ENCODE measurements at places on chromosomes 3 and 15.

DNA sequence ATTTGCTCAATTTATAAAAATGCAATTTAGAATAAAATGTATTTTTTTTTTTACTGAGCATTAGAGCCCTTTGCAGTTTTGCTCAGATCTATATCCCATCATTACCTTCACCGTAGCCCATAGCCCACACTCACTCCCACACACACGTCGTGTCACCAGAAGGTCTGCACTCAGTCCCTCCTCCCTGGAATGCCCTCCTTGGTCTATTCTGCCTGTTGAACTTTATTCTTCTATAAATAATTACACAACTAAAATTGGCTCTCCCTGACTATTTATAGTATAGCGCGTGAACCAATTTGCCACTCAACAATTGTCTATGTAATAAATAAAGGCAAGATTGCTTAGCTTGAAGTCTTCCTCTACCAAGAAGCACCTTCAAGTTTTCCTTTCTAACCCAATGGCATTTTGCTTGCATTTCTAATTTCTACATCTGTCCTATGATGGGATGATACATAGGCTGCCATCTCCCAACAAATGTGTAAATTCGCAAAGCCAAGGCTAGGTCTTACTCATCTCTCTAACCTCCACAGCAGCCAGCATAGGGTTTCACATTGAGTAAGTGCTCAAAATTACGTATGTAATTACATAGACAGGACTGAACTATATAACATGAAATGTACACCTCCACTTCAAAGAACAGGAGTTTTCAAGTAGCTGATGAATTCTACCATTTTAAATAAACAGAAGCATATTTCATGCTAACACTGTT lies 172.0 kb upstream of the HES1 start:
- no peak for DNase-seq

GRCh38 chr15:86491118-86491517 lies 411.4 kb downstream of the AGBL1 start:
- no peak for DNase-seq

DNA sequence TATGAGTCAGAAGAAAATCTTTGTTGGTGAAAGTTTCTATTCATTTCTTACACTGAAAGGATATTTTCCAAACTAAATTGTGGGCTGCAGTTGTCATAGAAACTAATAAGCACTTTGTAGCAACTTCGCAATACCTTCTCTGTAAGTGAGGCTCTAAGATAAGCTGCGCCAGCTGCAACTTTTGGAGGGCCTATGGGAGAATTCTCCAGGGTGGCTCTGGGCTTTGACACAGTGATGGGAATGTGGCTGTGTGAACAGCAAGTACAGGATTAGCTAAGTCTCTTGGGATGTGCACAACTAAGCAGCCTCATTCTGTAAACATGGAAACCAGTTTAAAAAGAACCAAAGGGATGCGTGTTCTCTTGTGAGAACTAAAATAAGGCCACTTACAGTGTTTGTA lies 124.6 kb upstream of the SGO1 start:
- no peak for DNase-seq

- DNase-seq, result no peak
Observed at GRCh38 chr15:69319384-69320375, 21.0 kb downstream of the PAQR5 start.

- peak; percentile 44 for DNase-seq
Observed at GRCh38 chr15:31843426-31844055, 186.8 kb upstream of the CHRNA7 start.

DNA sequence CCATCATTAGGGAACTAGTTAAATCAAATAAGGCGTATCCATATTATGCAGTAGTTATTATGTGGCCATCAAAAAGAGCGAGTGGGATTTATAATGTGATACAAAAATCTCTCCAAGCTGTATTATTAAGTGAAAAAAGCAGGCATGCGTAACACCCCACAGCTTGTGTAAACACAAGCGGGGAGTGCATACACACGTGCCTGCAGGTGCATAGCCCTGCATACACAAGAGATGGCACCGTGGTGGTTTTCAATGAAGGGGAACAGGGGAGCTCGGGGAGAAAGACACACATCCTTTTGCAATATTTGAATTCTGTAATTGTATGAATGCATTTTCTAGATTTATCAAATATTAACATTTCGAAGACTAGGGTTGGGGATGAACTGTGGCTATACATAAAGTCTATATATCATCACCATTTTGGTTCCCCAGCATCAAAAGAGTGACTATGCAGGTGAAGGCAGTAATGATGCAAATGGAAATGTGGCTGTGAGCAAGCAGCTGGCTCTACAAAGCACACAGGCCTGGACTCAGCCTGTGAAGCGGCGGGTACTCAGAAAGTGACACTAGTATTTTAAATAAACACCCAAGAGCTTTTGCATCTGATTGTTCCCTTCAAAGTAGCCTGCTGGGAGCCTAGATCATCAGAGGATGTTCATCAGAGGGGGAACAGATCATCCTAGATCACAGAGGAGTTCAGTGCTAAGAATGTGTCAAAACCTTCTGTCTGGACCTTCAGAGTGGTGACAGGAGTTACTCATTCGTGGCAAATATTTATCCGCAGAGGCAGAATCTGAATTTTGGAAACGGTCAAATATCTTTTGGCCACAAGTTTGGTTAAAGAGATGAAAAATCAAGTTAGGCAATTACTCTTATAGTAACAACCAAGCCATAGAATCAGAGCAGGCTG lies 9.4 kb upstream of the KIF7 start:
- DNase-seq, result no peak

- DNase-seq, result no peak
Observed at GRCh38 chr3:38579141-38579540, 70.3 kb downstream of the SCN5A start.

GRCh38 chr3:171835613-171836012 lies 7.5 kb upstream of the TMEM212 start:
- no peak for DNase-seq

DNA sequence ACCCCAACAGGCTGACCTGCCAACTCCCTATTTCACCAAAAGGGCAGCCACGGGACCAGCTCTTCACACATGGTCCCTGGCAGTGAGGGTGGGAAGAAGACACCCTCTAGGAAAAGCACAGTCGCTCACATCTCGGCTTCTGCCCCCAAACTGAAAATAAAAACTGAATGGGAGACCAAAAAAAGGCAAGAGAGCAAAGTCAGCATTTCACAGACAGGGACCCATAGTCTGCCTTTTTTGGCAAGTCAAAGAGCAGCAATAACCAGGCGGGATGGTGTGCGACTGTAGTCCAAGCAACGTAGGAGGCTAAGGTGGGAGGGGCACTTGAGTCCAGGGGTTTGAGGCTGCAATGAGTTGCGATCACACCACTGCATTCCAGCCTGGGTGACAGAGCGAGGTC lies 154.1 kb downstream of the ADAMTS17 start:
- no peak for DNase-seq

DNA sequence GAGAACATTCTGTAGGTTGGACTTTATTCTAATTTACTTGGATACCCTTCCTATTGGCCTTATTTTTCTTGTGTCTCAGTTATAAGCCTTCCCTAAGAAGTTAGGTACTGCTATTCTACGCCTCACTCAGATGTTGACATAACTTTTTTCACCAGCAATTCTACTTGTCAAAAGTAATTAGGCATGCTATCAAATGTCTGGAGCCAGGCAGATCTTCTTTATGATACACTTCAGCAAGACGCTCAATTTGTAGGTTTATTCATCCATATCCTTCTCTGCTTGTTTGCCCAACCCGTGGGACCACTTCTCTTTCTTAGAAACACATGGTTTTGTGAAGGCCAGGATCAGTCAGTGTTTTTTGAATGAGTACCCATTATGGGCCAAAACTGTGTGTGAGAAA lies 36.2 kb upstream of the COL8A1 start:
- DNase-seq, result no peak

DNA sequence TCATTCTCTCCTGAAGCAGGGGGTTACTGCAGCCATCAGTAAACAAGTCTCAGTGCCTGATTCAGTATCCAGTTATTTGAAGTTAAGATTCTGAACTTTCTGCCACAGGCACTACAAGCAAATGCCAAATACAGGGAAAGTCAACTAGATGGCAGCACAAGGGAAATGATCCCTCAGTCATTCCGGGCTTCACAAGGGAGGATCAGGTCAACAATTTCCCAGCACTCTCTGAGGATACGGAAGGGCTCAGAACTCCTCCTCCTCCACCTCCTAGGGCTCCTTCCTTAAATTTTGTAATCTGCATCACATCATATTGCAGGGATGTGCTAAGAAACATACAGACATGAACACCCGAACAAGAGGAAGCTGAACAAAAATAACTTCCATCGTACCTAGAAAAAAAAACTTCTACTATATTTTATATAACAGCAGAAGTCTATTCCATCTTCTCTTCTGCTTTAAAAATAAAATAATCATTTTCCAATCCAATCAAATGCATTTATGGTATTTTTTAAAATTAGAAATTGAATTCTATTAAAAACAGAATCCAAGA lies 187.1 kb downstream of the FMN1 start:
- no peak for DNase-seq
